ENCODE measurements at places on chromosomes 11 and 22. TPM values are rescaled to one million over a fixed set of nuclear protein-coding genes. Genes with fewer than 3 reads are reported as not detected.

GRCh38 chr11:117179048-117179999, 781 bp downstream of the SIDT2 start:
- no peak for DNase-seq

GRCh38 chr11:123286761-123287160, 91.7 kb upstream of the CLMP start:
- DNase-seq, result no peak

- no peak for DNase-seq
These were observed 130.5 kb downstream of the MORC2 start for GRCh38 chr22:30838111-30838510.

GRCh38 chr11:69052343-69053168, 3.8 kb downstream of the TPCN2 start:
- DNase-seq, result no peak

LIPT2 gene
- 11.0 TPM for total RNA-seq

TMA7B gene
- total RNA-seq, result 9.0 TPM

GRCh38 chr22:45210991-45211390, 29.7 kb downstream of the KIAA0930 start:
- no peak for DNase-seq

GAB4 gene
- total RNA-seq, result not detected

OR52J3 gene
- not detected for total RNA-seq

DNA sequence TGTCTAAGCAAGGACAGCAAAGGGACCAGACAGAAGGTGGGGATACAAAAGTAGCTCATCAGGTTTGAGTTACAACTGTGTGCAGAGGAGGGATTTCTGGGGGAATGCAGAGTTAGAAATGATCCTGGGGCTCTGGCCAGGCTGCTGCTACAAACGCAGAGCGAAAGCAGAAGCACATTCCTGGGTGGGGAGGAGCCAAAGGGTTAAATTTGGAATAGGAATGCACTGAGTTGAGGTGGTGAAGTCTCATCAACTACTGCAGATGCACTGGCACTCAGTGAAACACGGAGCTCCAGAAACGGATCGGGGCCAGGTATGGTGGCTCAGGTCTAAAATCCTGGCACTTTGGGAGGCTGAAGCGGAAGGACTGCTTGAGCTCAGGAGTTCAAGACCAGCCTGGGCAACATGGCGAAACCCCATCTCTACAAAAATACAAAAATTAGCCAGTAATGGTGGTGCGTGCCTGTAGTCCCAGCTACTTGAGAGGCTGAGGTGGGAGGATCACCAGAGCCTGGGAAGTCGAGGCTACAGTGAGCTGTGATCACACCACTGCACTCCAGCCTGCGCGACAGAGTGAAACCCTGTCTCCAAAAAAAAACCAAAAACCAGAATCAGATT, 3.2 kb downstream of the CHKA start:
- DNase-seq, result no peak

RIBC2 gene
- total RNA-seq, result 0.89 TPM

Measured in T-cell (primary cell).